ENCODE measurements at places on chromosomes 11 and 22.
A peak's percentile ranks its signal among the peaks of the same experiment; 100 is the strongest.

DNA sequence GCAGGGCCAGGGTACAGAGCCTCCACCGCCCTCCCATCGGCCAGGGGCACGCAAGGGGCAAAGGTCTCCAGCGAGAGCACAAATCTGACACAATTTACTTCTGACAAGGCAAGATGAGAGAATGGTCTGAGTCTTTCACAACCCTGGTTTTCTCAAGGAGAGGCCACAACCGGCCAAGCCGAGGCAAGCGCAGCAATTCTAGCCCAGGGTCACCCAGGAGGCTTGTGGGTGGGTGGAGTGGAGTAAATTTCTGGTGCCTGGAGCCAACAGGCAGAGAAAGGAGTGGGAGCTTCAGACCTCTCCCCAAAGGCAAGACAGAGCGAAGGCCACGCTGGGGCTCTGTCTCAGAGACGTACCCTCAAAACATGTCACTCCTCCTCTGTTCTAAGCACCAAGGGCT, 9.3 kb downstream of the LARGE2 start:
- no peak for DNase-seq

DNA sequence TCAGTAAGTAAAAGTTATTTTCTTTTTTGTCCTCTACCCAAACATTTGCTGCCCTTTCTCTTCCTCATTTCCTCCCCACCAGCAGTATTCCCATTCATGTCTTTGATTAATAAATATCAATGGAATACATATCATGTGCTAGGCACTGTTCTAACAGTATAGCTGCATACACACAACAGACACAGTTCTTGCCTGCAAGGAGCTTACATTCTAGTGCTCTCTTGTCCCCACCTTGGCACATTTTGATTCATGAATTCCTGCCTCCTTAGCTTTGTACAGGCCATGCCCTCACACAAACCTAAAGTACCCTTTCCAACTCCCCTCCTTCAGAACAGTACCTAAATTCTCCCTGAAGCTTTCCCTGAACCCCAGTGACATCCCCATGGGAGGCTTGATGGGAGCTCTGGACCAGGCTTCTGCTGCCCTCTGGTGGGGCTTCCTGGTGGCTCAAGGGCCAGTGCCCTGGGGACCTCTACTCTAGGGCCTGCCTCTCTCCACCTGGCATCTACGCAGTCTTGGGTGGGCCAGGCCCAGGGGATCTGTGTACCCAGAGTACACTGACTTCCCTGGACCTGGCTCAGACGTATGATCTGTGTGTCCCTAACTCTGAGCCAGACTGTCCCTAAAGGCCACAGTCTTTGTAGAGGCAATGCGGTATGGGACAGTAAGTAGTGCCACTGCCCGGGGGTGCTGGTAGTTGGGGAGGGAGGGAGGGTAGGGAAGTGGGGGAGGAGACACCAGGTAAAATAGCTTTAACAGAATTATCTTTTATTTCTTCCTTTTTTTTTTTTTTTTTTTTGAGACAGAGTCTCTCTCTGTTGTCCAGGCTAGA, 14.1 kb downstream of the RPS13 start:
- DNase-seq, result peak; percentile 55

- DNase-seq, result no peak
Observed at GRCh38 chr11:111086058-111086457, 159.5 kb upstream of the POU2AF2 start.

DNA sequence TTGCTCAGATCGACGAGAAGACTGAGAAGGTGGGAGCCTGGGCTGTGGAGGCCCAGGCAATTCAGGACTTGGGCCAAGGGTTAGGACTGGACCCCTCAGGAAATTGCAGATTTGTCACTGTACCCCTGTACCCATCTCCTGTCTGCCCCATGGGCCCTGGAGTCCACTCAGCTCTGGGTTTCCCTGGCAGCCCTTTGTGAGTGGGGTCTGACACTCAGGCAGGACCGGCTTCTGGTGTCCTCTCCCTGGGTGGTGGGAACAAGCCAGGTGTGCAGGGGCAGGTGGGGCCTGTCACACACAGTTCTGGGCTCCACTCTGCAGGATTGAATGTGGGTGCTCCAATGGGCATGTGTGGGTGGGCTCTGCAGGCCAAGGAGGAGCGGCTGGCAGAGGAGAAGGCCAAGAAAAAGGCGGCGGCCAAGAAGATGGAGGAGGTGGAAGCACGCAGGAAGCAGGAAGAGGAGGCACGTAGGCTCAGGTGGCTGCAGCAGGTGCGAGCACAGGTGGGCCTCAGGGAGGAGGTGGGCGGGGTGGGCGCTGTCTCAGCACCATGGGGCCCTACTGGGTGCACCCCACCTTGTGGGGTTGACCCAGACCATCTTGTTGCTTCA, 21.6 kb downstream of the INCENP start:
- no peak for DNase-seq

DNA sequence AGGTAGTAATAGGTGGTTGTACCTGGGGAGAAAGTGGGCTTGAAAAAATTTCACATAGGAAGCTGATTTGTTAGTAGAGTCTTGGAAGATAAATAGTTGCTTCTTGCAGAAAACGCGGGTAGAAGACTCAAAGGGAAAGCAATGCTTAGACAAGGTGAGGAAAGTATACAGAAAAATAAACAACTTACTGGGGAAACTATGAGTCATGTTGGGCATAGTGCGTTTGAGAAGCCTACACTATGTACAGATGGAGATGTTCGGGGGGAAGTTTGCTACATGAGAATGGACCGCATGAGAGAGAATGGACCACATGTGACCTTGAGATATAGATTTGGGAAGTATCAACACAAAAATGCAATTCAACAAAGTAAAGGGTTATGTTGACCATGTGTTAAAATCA, 86.7 kb upstream of the DDI1 start:
- DNase-seq, result no peak

Data from suppressor macrophage treated with lipopolysaccharide for 1 hour (primary cell).